G401 (cell line): ENCODE measurements at places on chromosomes 3 and 15. TPM values are rescaled to one million over a fixed set of nuclear protein-coding genes. Genes with fewer than 3 reads are reported as not detected.

GRCh38 chr15:64000183-64000951 is 45.9 kb downstream of the DAPK2 start:
- no peak for DNase-seq

GRCh38 chr3:189070965-189071364 is 100.8 kb upstream of the TPRG1 start:
- DNase-seq = no peak

DNA sequence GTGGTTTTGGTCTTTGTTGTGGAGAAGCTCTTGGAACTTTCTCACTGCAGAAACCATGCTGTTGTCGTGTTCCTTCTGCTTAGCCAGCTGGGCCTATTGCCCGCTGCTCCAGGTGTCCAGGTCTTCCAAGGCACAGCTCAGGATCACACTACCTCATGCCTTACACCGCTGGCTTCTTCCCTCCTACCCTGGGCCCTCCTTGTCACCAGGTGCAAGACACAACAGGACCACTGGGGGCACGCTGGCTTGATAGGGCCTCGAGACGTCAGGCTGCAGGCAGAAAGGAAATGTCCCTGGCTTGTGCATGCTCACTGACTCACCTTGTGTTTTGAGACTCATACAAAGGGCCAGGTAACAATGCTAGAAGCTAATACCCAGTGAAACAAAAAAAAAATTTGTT is 32.3 kb downstream of the PAQR9 start:
- no peak for DNase-seq

DNA sequence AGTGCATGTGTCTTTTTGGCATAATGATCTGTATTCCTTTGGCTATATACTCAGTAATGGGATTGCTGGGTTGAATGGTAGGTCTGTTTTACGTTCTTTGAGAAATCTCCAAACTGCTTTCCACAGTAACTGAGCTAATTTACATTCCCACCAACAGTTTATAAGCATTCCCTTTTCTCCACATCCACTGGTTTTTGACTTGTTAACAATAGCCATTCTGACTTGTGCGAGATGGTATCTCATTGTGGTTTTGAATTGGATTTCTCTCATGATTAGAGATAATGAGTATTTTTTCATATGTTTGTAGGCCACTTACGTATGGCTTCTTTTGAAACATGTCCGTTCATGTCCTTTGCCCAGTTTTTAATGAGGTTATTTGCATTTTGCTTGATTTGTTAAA is 117.7 kb downstream of the CHCHD4 start:
- no peak for DNase-seq

- DNase-seq = no peak
These were observed 974.4 kb upstream of the ALCAM start for GRCh38 chr3:104392327-104392726.

DNA sequence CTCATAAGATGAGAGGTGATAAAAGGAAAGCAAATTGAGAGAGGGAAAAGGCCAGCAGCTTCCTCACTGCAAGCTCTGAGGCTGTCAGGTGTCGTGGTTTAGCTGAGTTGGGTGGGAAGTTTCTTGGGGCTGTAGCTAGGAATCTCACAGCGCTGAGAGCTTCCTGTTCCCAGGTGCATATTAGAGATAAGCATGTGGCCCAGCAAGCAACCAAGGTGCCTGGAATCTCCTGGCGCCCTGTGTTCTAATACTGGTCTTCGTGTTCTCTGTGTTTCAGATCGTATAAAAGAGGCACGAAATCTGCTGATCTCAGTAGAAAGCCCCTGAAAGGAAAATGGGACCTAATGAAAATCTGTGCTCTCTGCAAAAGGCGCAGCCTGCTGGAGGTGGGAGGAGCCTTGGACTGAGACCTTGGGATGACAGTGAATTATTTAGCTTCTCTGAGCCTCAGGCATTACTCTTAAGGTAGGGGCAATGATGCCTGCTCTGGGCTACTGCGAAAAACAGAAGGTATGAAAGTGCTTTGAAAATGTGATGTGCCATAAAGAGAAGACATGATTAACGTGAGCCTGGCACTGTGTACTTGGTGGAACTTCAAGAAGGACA is 499.9 kb downstream of the TBL1XR1 start:
- DNase-seq = no peak

GRCh38 chr15:88493844-88494243 is 26.3 kb downstream of the MRPS11 start:
- DNase-seq = no peak

DNA sequence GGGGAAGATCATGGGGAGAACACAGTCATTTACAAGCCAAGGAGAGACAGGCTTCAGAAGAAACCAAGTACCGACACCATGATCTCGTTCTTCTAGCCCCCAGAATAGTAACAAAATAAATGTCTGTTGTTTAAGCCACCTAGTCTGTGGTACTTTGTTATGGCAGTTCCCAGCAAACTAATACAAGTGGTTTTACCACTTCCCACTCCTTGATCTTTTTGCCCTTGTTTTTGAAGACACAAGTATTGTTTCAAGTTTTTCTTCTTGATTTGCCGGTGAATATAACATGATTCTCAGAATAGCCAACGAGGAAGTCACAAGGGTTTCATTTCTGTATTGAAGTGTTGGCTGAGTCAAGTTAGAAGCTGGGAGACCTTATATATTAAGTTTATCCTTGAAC is 220.3 kb downstream of the SOX2 start:
- no peak for DNase-seq

DNA sequence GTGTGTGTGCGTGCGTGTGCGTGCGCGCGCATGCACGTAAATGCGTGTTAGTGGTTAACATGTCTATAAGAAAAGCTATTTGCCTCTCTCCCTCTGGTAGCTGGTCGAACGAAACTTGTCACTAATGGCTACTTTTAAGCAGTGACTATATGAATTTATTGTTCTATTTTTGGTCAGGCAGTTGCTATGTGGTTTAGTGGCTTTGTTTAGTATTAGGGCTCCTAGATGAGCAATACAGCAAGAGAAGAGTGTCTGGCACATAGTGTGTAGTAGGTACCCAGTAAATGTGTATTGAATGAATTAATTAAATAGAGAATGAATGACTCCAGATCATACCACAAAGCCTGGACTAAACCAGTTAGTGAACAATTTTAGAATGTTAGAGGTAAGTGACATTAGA is 171.6 kb downstream of the PPM1L start:
- DNase-seq = no peak

DNA sequence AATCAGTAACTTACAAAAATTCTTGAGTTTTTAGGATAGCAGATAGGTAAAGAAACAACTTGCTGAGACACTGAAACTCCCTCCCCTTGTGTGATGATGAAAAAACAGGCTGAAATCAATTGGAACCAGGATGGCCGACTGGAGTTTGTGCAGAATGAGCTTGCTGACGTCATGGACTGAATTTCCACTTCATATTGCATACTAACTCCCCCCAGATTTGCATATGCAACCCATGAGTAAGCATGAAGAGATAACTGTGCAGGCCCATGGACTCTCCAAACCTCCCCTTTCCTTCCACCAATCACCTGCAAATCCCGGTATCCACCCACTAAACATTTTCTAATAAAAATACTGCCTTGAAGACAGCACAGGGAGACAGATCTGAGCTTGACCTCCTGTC is 82.0 kb upstream of the SCN5A start:
- DNase-seq = no peak

GRCh38 chr15:42232606-42233005 is 24.5 kb upstream of the VPS39 start:
- no peak for DNase-seq

DNA sequence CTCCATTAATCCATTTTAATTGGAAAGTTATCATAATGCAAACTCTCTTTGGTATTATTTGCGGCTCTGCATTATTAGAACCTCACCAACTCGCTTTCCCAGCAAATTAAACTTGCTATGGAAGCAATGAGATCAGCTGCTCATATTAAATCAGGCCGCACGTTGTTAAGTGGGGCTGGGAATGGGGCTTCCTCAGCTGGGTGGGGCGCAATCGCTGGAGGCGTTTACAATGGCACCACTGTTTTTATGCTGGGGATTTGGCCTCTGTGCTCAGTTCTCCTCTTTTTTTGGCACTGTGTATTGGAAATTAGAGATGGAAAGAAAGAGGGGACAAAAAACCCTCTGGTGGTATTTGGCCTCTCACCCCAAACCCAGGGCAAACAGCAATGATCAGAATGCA is 72.2 kb downstream of the RPLP1 start:
- no peak for DNase-seq

DNA sequence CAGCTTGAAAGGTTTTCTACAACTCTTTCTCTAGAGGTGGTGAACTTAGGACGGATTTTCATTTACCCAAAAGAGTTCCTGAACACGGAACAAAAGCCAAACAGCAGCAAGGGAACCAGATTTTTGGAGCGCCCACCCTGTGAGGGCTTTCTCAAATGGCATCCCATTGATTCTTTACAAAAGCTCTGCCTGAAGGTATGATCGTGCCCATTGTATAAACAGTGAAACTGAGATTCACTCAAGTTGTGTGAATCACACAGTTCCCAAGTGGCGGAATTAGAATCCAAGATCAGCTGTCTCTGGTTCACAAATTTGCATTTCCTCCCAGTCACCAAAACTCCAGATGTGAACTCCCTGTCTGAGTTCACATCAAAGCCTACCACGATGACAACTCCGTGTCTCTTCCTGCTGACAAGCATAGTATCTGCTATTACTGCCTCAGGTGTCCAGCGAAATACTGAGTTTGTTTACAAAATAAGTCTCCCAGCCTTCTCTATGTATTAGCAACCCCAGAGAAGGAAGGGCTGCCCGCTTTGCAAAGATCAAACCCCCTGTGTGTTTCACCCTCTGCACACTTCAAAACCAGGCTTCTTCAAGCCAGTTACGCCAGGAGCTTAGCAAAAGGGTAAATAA is 235.9 kb upstream of the ST8SIA2 start:
- no peak for DNase-seq

DNA sequence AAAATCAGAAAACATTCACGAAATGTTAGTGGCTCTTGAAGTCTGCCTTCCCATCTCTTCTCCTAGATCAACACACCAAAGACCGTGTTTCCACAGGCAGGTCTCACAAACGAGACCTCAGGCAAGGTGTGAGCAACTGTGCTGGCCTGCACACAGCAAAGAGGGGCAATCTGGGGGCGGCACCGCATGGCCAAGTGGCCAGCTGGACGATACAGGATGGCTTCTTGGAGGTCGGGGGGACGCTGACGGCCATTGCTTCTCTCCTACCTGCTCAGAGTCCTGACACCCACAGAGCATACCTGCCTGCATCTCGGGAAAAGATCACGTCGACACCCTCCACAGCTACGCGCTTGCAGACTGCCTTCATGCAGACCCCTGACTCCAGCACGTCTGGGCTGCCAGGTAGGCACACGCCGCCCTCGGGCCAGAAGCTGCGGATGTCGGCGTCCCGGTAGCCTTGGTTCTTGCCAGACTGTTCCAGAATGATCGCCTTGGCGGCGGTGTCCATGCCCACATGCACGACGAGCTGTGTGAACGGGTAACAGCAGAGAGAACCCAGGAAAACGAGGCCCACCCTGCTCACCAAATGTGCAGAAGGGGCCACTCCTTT is 38.4 kb downstream of the PGPEP1L start:
- DNase-seq = no peak

GRCh38 chr3:40097131-40098117 is 212.1 kb upstream of the EIF1B start:
- DNase-seq = no peak

DNA sequence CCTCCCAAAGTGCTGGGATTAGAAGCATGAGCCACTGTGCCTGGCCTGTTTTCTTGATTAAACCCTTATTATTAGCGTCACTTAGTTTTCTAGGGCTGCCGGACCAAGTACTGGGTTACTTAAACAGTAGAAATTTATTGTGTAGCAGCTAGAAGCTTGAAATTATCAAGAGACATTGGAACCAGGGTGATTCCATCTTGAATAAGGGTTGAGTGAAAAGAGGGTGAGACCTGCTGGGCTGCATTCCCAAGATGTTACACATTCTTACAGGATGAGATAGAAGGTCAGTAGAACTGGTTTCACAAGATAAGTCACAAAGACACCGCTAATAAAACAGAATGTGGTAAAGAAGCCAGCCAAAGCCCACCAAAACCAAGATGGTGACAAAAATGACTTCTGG is 18.6 kb upstream of the FSTL1 start:
- DNase-seq = no peak

DNA sequence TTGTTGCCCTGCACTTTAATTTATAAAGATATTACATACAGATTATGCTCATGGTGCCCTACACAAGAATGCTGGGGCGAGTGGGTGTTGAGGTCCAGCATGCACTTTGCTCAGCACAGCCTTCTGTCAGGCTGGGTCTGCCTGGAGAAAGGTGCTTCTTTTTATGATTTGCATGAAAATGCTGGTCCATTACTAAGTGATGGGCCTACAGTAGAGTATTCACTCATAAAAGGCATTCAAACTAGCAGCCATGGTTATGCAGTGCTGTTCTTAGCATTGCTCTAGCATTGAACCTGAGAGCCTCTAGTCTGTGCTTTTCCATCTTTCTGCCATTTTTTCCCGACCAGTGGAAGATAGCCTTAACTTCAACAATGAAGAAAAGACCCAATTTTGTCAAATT is 12.3 kb downstream of the LNP1 start:
- no peak for DNase-seq

- DNase-seq = no peak
These were observed 10.0 kb upstream of the ST8SIA2 start for GRCh38 chr15:92383519-92384324.

- DNase-seq = peak; percentile 60
These were observed 28.3 kb upstream of the CRYBG3 start for GRCh38 chr3:97793420-97794019.

NLGN1 gene
- total RNA-seq = 8.4 and 11.2 TPM in 2 replicates

LIPC gene
- total RNA-seq = not detected in 2 replicates

SLC38A3 gene
- total RNA-seq = 1.1 and 3.0 TPM in 2 replicates

UBR1 gene
- total RNA-seq = 7.5 and 18.8 TPM in 2 replicates

CCR4 gene
- 0.06 and 0.07 TPM in 2 replicates for total RNA-seq
